ENCODE measurements at places on chromosomes 12 and 14. TPM values are rescaled to one million over a fixed set of nuclear protein-coding genes. Genes with fewer than 3 reads are reported as not detected.

Gene GDF3
- 0.16 TPM for polyA plus RNA-seq

Gene LMNTD1
- polyA plus RNA-seq = not detected

Gene PRH2
- polyA plus RNA-seq = 1.6 TPM

Gene CMA1
- not detected for polyA plus RNA-seq

Gene PTCSC3
- polyA plus RNA-seq = not detected

Gene RNF212B
- not detected for polyA plus RNA-seq

Gene TMEM132D
- 0.18 TPM for polyA plus RNA-seq

Gene DAO
- not detected for polyA plus RNA-seq

Gene FAM90A1
- 0.30 TPM for polyA plus RNA-seq

Gene GNPTAB
- 11.2 TPM for polyA plus RNA-seq

Gene EXOC3L4
- 4.3 TPM for polyA plus RNA-seq

Gene BCL11B
- polyA plus RNA-seq = 0.49 TPM

Gene COL2A1
- 0.07 TPM for polyA plus RNA-seq

Gene ARHGDIB
- polyA plus RNA-seq = 157 TPM

Gene KRT83
- polyA plus RNA-seq = not detected

Gene RASAL1
- polyA plus RNA-seq = 40.7 TPM

Gene DPF3
- 2.8 TPM for polyA plus RNA-seq

Gene LTBP2
- polyA plus RNA-seq = 2.2 TPM

Gene INHBC
- not detected for polyA plus RNA-seq

Gene OR4E2
- polyA plus RNA-seq = not detected

Gene KRT73
- polyA plus RNA-seq = not detected

Gene TPPP2
- polyA plus RNA-seq = 0.80 TPM

Gene CCDC184
- polyA plus RNA-seq = 3.6 TPM

Gene SLC17A8
- not detected for polyA plus RNA-seq

Gene HCAR2
- not detected for polyA plus RNA-seq

Gene PLEKHD1
- polyA plus RNA-seq = 0.16 TPM

Gene TAS2R7
- not detected for polyA plus RNA-seq

Gene HOXC6
- 21.2 TPM for polyA plus RNA-seq

Gene CEBPE
- polyA plus RNA-seq = 0.40 TPM

Gene RFX4
- not detected for polyA plus RNA-seq

Gene CDC42BPB
- polyA plus RNA-seq = 41.1 TPM

Gene OR10AD1
- 0.16 TPM for polyA plus RNA-seq

Gene PPP1R36
- polyA plus RNA-seq = 0.67 TPM

Gene KCNMB4
- 15.1 TPM for polyA plus RNA-seq

Gene LRP1-AS
- polyA plus RNA-seq = not detected

Gene CLEC9A
- 0.10 TPM for polyA plus RNA-seq

Gene TMEM229B
- polyA plus RNA-seq = 31.9 TPM

Gene COPZ1
- polyA plus RNA-seq = 80.9 TPM

Gene PRIM1
- polyA plus RNA-seq = 1.3 TPM

Gene IGF1
- 14.3 TPM for polyA plus RNA-seq

Gene RBP5
- polyA plus RNA-seq = 17.8 TPM

Gene KLRK1
- polyA plus RNA-seq = 2.4 TPM

Gene SLC22A17
- polyA plus RNA-seq = 53.9 TPM

Gene KRT72
- 2.7 TPM for polyA plus RNA-seq

Gene COX8C
- polyA plus RNA-seq = not detected

Gene HELB
- 0.40 TPM for polyA plus RNA-seq

Gene MANSC4
- polyA plus RNA-seq = not detected

Gene DEGS2
- polyA plus RNA-seq = 0.32 TPM

Gene FAM186B
- 0.29 TPM for polyA plus RNA-seq

Gene NEUROD4
- 3.3 TPM for polyA plus RNA-seq

Gene DNAJC22
- polyA plus RNA-seq = 0.48 TPM

Gene SCNN1A
- polyA plus RNA-seq = 4.3 TPM

Gene ISCA2
- polyA plus RNA-seq = 20.7 TPM

Gene CCDC177
- 0.40 TPM for polyA plus RNA-seq
